ENCODE measurements at places on chromosomes 4 and X.
A peak's percentile ranks its signal among the peaks of the same experiment; 100 is the strongest.

DNA sequence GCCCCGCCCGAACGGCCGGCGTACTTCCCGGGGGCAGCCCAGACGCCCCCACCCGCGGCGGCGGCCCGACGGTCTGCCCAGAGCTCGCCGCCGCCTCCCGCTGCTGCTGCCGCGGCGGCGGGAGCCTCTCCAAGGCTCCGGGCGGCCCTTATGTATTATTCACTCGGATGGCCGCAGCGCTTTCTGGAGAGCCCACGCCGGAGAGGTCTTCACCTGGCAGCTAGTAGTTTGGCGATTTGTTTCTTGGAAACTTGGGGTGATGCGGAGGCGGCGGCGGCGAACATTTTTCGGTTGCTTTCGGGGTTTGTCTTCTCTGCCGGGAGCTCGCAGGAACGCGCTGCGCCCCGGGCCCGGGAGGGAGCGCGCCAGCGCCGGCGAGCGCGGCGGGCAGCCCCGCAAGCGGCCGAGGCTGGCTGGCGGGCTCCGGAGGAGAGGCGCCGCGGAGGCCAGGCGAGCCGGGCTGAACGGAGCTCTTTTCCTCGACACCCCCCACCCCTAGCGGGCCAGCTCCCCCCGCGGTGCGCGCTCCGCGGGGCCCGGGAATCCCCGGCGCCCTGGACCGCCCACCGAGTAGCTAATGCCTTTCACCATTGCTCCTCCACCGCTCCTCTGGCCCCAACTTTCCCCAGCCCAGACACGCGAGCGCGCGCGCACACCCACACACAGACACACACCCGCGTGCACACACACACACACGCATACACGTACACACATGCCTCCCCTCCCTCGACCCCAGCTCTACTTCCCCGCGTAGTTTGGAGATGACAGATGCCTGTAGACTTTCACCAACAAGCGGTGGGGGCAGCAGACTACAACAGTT lies 113.5 kb downstream of the DHX15 start:
- DNase-seq, result no peak

GRCh38 chr4:99875071-99875470 lies 19.2 kb downstream of the LAMTOR3 start:
- no peak for DNase-seq

DNA sequence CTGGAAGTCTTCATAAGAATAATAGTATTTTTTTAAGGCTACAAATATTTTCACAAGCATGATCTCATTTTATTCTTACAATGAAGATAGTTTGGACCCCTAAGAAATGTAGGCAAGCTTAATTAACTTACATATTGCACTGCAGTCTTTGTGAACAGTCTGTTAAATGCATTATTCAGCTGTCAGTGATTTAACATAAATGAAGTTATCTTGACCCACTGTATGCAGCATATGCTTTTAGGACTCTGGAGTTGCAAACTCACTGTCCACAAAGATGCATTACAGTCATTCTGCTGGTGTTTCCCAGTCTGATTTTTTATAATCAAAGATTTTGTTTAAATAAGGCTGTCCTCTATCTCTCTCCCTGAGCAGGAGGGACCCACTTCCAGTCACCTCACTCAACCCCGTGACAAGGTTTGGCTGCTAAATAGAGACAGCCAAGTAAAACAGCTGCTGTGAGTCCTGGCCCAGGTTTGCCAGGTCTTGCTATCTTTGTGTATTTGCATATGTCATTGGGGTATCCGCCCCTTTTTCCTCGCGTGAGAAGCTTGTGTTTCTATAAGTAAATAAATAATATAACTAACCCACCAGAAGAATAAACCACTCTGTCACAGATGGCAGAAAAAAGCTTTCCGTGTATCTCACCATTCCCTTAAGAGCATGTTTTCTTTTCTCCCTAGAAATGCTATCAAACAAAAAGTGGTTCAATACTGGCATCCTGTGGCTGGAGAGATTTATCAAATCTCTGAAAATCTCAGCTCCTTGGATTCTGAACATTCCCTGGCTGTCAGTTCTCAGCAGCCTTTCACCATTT lies 67.0 kb downstream of the SLC7A11 start:
- DNase-seq, result no peak

DNA sequence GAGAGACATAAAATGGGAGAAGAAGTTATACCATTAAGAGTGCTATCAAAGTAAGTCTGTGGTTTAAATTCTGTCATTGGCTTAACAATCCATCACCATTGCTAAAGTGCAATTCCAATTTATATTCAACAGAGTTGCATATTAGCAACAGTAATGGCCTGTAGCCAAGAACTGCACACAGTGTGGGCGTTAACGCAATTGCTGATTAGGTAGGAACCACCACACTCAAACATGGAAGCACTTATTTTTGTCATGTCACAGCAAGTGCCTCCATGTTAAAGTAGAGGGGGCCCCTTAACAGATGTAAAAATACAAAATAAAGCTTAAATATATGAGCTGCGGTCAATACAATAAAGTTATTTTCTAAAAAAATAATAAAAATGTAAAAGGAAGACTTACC lies 10.8 kb downstream of the LARP7 start:
- DNase-seq, result no peak

DNA sequence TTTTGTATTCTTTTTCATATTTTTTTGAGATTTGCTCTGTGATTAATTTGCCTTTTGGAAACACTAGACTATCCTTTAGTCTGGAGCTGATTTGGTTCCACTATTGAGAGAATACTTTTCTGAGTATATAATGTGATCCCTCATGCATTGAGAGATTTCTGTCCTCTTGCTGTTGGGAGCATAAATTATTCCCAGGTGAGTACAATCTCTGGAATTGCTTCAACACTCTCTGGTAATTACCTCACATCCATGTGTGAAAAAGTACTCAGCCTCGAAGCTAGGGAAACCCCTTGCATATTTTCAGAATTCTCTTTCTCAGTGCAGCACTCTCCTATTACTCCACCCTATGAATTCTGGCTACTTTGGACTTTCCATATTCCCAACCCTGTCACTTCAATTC lies 550.0 kb downstream of the RAPGEF2 start:
- no peak for DNase-seq

- no peak for DNase-seq
These were observed 14.4 kb downstream of the VGLL1 start for GRCh38 chrX:136546371-136546781.

DNA sequence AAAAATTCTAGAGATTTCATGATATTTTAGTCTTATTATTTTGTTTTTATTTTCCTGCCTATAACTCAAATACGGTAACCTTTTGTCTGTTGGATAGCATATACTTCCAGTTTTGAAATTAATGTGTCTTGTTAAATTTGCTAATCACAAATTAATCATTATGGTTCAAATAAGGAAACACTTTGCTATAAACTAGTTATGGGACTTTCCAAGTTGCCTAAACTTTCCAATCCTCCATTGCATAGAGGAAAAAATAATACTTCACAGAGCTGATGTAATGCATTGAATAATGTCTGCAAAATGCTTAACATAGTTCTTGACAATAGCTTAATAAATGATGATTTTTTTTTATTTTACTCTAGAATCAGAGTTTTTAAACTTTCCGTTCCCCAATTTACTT lies 4.7 kb downstream of the GUCY1B1 start:
- no peak for DNase-seq

- peak; percentile 24 for DNase-seq
These were observed 121.2 kb upstream of the GRPR start for GRCh38 chrX:16002185-16002584.

DNA sequence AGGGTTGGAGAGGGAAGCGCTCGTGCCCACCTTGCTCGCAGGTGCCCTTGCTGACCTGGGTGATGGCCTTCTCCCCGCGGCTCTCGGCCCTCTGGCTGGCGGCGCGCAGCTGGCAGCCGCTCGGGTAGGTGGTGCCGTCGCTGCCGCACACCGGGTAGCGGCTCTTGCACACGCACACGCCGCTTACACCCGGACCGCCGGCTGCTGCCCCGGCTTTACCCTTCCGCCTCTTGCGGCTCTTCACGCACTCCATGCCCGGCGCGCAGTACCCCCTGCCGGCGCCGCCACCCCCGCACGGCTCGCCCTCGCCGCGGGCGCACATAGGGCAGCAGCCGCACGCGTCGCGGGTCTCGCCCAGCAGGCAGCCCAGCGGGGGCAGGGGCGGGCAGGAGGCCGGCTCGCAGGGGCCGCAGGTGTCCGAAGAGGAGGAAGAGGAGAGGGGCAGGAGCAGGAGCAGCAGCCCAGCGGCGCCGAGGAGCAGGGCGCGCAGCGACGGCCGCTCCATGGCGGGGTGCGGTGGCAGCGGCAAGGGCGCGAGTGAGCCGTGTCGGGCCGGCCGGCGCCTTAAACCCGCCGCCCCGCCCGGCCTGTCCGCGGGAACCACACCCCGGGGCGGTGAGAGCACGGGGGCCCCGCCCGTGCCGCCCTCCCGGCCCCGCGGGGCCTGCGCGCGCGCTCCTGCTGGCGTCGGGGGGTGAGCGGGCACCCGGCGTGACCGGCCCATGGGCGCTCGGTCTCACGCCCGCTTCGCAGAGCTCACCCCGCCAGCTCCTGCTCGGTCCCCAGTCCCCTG lies at the start of gene IGFBP7:
IGFBP7 (minus strand) TSS at position 539 of the 793 bp plus-strand sequence; CDS start at position 505, 34 bp downstream.
- peak; percentile 35 for DNase-seq

DNA sequence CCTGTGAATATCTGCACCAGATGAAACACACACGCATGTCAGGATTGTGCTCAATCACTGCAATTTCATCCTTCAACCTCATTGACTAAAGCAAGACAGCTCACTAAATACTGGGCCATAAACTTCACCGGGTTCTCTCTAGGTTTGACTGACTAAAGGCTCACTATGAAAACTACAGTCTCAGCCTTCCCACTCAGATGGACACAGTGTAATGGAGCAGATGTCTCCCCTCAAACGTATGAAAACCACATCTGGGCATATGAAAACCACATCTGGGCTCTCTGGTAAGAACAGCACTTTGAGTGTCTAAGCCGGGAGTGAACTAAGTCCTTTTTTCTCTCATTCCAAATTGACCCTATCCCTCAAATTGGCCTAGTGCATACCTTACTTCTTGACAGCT lies 15.2 kb downstream of the GEMIN8 start:
- DNase-seq, result no peak

DNA sequence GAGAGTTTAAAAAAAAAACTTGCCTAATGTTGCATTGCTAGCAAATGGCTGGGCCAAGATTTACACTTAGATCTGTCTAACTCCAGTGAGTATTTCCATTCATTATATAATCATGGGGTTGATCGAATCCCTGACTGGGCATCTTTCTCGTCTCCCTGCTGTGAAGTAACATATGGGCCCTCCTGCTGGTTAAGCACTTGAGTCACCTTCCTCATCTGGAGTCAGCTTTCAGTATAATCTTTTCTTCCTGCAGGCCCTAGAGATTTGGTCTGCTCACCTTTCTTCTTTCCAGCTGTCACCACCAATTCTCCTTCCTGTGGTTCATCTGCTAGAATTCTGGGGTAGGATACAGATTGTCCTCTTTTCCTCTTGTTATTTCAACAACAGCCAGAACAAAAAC lies 41.6 kb downstream of the TIGD2 start:
- no peak for DNase-seq

GRCh38 chr4:88599714-88600113 lies 7.4 kb downstream of the HERC3 start:
- DNase-seq, result no peak

GRCh38 chr4:86250006-86250405 lies 109.8 kb downstream of the MAPK10 start:
- no peak for DNase-seq

DNA sequence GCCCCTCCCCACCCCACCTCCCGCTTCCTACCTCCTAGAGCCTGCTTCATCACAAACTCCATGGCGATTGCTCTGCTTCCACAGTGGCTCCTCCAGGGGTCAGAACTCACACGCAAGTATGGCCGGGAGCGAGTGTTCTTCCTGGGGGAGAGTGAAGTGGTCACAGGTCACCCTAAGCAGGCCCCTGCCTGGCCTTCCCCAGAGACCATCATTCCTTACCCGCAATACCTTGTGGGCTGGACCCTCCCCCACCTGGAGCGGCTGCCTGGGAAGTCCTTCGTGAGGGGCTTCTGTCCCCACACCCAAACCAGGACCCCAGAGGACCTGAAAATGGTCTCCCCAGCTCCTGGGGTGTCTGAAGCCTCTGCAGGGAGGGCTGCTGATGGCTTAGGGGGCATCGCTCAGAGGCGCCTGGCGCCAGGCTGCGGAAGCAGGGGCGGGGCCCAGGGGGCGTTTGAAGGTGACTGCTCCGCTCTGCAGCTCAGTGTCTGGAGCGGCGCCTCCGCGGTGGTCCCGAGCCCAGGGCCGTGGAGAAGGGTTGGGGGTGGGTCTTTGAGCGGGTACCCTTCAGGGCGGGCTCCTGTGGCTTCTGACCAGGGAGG lies 1.4 kb downstream of the CPLX1 start:
- DNase-seq, result no peak

- peak; percentile 69 for DNase-seq
These were observed 1.6 kb downstream of the LONRF3 start for GRCh38 chrX:118975831-118976598.

DNA sequence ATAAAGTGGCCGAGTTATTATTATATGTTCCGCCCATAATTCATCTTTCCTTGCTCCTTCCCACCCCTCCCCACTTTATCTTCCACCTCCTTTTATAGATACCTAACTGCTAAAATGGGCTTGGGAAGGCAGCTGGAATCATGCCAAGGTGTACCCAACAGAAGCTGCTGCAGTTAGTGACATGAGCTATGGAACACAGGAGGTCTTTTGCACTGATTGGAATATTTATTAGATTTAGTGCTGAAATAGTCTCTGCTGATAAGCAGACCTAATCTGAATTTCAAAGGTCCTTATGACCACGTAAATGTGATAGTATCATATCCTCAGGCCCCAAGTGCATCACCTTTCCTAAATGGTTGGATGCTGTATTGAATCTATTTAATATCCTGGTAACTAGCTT lies 64.9 kb downstream of the HMGB2 start:
- no peak for DNase-seq

DNA sequence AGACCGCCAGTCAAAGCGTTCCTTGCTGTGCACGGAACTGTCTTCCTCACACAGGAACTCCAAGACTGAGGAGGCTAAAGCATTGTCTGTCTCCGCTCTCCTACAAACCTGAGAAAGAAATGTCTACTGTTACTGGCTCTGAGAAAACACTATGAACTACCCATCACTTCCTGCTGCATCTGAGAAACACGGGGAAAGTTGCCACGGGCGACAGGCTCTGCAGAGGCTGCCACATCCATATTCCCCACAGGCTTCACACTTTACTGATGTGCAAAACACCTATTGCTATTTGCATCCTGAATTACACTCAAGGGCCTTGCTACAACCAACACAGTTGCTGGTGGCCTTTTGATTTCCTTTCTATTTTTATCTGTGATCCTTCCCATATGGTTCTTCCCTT lies 59.0 kb downstream of the AFAP1 start:
- no peak for DNase-seq

DNA sequence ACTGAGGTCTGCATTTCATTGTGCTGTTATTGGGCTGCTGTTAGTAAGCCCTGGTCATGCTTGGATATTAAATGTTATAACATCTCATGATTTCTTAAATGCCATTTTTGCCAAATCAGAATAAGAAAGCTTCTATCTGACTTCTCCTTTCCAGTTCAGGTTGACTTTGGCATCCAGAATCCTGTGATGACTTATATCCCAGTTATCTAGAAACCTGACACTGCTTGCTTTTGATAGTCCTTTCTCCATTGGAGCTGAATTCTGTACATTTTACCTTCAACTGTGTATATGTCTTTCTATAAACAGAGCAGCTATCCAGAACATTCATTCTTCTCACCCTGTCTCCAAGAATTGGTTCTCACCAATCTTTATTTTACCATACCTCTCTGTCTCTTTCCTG lies 257.7 kb upstream of the GNPDA2 start:
- DNase-seq, result no peak

GRCh38 chr4:146506272-146506671 lies 15.5 kb downstream of the SLC10A7 start:
- DNase-seq, result no peak

GRCh38 chr4:182831376-182831775 lies 85.8 kb downstream of the DCTD start:
- DNase-seq, result no peak

GRCh38 chrX:69161786-69162349 lies 3.4 kb downstream of the PJA1 start:
- no peak for DNase-seq
